Cardiac muscle cell (in vitro differentiated cells and primary cell): ENCODE measurements at places on chromosomes 16 and 17. TPM values are rescaled to one million over a fixed set of nuclear protein-coding genes. Genes with fewer than 3 reads are reported as not detected.

The ENKD1 gene
- total RNA-seq = 29.8 and 34.8 TPM in 2 replicates

The TENT4B gene
- total RNA-seq = 10.6 and 15.0 TPM in 2 replicates

GRCh38 chr17:31788956-31789355 is 70.1 kb downstream of the COPRS start:
- no peaks in the 10 kb centered on the region for H3K27me3 ChIP-seq
- H3K4me1 ChIP-seq = peaks cover 8% of the 10 kb centered on the region
- H3K27ac ChIP-seq = no peak overlapping the region
- DNase-seq = no peak
- no peak overlapping the region for H3K4me3 ChIP-seq
- H3K36me3 ChIP-seq = no peaks in the 10 kb centered on the region

- no peaks in the 10 kb centered on the region for H3K27me3 ChIP-seq
- DNase-seq = peak; percentile 89
- peak overlapping the region; percentile 92 for H3K4me3 ChIP-seq
- H3K36me3 ChIP-seq = peaks cover 4% of the 10 kb centered on the region
Measured at GRCh38 chr17:81553018-81553615, 964 bp upstream of the FAAP100 start.
